ENCODE measurements at places on chromosomes 4 and X.

DNA sequence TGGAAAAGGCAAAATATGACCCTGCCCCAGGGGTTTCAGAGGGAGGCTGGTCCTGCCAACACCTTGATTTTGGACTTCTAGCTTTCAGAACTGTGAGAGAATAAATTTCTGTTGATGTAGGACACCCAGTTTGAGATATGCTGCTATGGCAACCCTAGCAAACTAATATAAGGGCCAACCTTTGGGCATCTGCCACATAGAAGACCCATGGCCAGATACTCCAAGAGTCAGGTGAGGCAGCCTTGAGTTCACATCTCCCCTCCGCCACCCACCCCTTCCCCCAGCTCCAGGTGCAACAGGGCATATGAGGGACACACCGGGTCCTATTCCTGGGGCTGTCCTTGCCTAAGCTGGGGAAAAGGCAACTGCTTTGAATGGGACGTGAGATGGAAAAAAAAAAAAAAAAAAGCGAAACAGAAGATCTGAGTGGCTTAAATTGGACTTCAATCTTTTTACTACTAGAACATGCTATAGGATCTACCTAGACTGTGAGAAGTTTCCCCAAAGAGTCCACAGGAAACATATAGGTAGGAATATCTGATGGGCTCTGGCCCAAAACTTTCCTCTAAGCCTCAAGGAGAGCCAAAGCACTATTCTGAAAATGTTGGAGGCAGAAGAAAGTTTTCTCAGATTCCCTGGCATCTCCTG lies 56.5 kb upstream of the PROM1 start:
- DNase-seq, result no peak

- no peak for DNase-seq
These were observed 898.2 kb downstream of the PCDH18 start for GRCh38 chr4:136634121-136634520.

- no peak for DNase-seq
These were observed 195.4 kb downstream of the ANAPC10 start for GRCh38 chr4:144902614-144903013.

- DNase-seq, result no peak
These were observed 26.7 kb upstream of the STOX2 start for GRCh38 chr4:183878251-183878970.

- DNase-seq, result no peak
These were observed 60.2 kb downstream of the SLIT2 start for GRCh38 chr4:20311856-20312255.

DNA sequence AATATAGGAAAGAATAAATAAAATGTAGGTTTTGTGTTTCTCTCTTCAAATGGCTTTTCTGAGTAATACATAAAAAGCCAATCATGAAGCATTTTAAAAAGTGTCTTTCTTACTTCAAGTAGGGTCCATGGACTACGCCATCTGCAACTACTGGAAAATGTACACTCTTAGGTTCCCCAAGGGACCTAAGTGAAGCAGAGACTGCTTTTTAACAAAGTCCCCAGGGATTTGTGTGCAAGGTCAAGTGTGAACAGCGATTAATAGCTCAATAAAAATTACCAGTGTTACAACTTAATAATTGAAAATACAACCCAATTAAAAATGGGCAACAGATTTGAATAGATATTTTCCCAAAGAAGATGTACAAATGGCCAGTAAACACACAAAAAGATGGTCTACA lies 84.9 kb downstream of the ARHGAP6 start:
- no peak for DNase-seq

DNA sequence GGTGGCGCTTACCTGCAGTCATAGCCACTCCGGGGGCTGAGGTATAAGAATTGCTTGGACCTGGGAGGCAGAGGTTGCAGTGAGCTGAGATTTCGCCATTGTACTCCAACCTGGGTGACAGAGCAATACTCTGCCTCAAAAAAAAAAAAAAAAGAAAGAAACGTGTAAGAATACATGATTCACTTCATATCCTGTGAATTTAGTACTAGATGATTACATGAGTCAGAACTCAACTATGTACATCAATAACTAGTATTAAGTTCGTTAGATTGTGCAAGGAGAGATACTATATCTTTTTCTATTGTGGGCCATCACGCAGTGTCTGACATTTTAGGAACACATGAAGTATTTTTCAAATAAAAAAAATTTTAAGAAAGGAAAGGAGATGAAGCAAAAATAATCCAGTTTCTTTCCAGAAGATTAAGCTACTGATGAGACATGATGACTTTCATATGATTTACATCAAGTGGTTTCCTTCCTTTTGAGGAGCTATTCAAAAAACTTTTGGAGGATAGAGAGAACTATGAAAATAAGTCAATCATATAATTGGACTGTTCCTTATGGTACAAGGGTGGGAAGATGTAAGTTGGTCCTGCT lies 64.7 kb upstream of the EXOC1L start:
- no peak for DNase-seq

DNA sequence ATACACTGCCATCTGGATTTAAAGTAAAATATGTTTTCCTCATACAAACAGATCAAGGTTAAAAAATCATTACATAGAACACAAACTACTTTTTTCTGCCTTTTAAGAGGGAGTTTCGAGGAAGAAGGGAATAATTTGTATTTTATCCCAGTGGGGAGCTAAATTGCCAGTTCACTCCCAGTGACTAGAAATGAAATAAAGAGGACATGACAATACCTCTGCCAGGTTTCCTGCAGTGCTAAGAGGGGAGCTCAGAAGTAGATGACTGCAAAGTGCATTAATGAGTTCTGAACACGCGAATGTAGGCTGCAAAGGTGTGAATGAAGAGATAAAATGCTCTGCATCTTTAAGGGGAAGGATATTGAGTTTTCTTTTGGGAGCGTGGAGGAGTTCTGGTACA lies 69.7 kb downstream of the SRPX start:
- no peak for DNase-seq

GRCh38 chrX:126799059-126799458 lies 20.5 kb upstream of the PRR32 start:
- no peak for DNase-seq

- no peak for DNase-seq
These were observed 419.8 kb downstream of the GALNTL6 start for GRCh38 chr4:172232966-172233365.

- no peak for DNase-seq
These were observed 218.9 kb downstream of the FBXW7 start for GRCh38 chr4:152316969-152317368.

DNA sequence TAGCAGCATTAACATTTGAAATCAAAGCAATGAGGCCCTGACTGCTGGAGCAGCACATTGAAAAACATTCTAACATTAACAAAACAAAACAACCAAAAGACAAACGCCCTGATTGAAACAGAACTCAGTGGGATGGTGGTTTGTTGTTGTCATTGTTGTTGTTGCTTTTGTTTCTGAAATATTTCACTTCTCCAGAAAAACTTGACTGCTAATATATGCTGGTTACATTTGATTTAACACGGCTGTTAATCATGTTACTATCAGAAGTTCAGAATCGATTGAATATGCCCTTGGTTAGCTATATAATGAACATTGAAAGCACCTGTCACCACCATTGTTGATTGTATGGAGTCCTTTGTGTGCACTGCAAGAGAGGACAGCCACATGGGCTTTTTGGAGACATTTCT lies 790.4 kb upstream of the GALNTL6 start:
- no peak for DNase-seq

DNA sequence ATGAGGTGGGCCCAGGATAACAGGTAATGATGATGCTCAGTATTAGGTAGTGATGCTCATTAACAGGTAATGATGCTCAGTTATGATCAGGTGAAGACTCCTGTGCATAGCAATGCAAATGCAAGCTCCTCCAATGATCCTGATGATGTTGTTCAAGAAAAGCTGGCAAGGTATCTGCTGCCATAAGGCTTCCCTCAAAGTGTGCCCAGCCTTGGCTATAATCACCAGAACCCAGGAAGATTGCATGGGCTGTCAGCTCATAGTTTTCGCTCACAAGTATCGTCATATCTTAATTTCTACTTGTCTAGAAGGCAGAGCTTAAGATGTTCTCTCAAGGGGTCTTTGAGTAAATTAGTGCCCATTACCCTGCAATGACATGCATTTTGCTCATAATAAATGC lies 366.2 kb upstream of the CLNK start:
- no peak for DNase-seq

DNA sequence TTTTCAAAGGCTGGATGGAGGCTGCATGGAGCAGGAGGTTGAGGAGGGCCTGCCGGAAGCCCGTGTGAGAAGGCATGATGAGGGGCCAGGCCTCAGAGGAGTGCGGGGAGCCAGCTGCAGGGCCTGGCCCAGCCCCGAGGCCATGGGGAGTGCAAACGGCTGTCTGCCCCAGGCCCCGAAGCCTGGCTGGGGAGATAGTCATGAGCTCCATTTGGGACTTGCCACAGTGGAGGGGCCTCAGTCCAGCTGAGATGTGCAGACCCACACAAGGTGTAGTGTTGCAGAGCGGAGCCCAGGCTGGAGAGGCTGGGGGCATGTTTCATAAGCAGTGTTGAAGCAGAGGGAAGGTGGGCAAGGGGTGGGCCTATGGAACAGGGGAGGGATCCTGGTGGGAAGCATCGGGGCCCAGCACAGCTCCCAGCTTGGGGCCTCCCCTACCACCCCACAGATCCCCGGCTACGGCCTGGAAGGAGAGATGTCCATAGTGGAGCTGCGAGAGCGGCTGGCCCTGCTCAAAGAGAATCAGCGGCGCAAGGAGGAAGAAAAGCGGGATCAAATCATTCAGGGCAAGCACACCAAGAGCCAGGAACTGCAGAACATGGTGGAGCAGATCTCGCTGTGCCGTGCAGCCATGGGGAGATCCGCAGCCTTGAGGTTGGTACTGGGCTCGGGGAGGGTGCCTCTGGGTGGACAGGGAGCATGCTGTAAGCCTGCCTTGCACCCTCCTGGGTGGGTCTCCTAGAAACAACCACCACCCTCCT lies 9.1 kb upstream of the RNF4 start:
- DNase-seq, result no peak

DNA sequence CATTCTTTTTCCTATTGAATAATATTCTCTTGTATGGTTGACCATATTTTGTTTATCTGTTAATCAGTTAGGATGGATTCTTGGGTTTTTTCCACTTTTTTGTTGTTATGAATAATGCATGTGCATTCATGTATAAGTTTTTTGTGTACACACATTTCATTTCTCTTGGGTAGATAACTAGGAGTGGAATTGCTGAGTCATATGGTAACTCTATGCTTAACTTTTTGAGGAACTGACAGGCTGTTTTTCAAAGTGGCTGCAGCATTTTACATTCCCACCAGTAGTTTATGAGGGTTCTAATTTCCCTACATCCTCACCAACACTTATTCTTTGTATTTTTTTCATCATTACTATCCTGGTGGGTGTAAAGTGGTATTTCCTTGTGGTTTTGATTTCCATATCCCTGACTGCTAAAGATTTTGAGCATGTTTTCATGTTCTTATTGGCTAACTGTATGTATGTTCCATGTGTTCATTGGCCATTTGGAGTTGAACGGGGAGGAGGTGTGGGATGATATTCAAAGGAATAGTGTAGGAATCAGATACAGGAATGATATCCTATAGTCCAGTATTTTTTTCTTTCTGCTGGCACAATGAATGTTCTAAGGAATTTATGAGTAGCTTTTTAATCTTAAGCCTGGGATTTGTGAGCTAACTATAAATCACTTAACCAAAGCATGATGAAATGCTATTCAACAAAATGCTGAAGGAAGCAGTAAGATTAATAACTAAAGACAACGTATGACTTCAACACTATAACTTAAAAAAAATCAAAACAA lies 114.3 kb downstream of the AMELX start:
- peak; percentile 1 for DNase-seq

DNA sequence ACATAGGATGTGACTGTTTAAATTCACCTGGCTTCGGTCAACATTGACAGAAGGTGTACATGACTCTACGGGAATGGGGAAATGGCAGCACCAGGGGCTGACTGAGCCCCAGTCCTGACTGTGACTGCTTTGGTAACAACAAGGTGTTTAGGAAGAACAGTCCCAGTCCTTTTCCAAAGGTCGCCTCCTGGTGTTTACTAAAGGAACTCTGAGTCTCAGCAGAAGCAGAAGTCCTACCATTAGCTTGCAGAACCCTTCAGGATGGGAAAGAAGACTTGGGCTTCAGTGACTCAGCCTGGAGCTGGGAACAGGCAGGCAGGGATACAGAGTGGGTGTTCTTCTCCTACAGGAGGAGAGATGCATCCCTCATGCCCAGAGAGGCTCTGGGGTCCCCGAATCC lies 103.3 kb downstream of the MGST2 start:
- peak; percentile 13 for DNase-seq

DNA sequence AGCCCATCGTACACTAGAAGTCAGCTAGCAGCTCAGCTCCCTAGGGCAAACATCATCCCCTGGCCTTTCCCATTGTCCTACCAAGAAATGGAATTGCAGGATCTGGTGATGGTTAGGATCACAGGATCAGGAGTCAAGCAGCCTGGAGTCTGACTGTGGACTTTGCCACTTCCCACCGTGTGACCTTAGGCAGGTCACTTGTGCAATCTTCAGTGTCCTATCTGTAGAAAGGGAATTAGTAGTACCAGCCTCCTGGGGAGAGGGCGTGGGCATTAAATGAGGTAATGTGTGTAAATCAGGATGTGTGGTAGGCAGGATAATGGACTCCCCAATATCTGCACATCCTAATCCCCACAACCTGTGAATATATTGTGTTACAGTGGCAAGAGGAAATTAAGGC lies 38.6 kb upstream of the APLN start:
- DNase-seq, result no peak

DNA sequence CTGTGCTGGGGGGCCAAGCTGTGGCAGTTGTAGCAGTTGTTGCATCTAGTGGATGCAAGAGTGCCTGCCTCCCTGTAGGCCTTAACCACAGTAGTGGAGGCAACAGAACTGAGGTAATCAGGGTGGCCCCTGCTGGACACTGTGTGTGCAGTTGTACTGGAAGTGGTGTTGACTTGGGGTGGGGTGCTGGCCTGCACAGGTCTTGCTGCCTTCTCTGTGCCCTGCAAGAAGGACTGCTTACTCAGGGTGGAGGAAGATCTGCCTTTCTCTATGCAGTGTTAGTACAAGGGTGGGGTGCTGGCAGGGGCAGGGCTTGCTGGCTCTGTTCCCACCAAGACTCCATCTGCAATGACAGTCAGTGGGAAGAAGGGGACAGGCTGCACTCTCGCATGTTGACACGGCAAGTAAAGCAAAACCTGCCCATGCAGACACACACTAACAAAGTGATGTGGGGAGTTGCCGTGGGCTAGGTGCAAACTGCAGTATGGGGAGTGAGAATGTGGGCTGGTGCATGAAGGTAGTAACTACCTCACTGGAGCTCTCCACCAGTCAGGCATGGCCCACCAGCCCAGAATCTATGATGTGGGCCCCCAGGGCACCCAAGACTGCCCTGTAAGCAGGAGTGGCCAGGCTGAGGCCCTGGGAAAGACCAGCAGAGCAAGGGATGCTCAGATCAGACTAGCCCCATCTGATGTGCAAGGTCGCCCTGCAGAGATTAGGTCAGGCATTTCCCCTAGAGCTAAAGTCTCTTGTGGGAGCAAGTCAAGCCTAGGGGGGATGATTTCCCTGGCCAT lies 594.9 kb downstream of the TECRL start:
- no peak for DNase-seq

GRCh38 chrX:119105826-119106225 lies 21.8 kb downstream of the KIAA1210 start:
- no peak for DNase-seq

DNA sequence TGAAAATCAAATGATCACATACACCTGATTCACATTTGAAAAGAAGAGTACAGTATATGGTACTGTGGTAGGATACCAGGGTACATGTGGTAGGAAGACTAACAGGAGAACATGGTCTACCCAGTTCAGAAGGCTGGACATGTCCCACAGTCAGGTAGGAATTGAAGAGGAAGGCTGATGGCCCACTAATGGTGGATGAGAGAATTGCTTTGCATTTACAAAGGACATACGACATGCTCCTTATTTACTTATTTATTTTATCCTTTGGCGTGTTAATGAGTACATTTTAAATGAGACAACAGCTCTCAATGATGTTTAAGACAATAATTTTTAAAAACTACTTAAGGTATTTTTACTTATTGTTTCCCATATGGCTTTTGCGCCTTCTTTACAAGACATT lies 106.7 kb upstream of the BMP2K start:
- DNase-seq, result peak; percentile 30
